Germinal center (tissue), 1 donor: ENCODE measurements at places on chromosomes 6 and 20.

- DNase-seq: no peak
Observed at GRCh38 chr6:134510920-134511319, 193.0 kb upstream of the SGK1 start.

GRCh38 chr6:165969184-165969583 lies 198.5 kb downstream of the TBXT start:
- DNase-seq: no peak

- no peak for DNase-seq
Observed at GRCh38 chr6:26422329-26422728, 18.0 kb upstream of the BTN3A3 start.

DNA sequence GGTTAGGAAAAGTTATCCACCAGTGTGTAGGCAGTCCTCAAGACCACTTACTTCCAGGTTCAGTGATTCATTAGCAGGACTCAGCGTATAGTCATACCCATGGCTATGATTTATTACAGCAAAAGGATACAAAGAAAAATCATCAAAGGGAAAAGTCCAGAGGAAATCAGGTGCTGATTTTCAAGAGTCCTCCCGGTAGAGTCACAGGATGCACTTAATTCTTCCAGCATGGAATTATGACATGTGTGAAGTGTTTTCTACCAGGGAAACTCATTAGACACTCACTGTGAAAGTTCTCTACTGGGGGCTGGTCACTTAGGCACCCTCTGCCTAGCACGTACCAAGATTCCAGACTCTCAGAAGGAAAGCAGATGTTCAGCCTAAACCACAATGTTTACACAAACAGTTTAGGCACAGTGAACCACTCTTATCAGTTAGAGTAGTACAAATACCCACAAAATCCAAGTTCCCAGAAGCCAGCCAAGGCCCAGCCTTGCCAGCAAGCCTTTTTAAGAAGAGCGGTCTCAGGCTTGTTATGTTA lies 10.2 kb downstream of the WFDC3 start:
- no peak for DNase-seq

DNA sequence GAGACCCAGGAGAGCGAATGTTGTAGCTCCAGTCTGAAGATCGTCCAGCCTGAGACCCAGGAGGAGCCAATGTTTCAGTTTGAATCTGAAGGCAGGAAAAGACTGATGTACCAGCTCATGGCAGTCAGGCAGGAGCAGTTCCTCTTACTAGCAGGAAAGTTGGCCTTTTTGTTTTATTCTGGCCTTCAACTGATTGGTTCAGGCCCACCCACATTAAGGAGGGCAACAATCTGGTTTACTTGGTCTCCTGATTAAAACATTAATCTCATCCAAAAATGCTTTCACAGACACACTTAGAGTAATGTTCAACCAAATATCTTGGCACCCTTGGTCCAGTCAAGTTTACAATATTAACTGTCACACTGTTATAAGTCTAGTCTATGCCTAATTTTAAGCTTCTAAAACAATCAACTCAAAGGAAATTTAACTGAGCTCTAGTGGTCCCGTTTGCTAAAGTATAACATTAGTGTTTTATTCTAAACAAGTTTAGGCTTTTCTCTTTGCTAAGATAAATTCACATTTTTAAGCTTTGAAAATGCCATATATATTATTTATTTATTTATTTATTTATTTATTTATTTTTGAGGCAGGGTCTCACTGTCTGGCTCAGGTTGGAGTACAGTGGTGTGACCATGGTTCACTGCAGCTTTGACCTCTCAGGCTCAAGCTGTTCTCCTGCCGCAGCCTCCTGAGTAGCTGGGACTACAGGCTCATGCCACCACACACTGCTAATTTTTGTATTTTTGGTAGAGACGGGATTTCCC lies 275.5 kb upstream of the SLC35B3 start:
- DNase-seq: no peak

- DNase-seq: no peak
Observed at GRCh38 chr6:11875325-11876109, 96.9 kb upstream of the ADTRP start.

- no peak for DNase-seq
Observed at GRCh38 chr6:44527181-44527580, 139.7 kb downstream of the CDC5L start.

GRCh38 chr20:50398821-50399554 lies 111.2 kb upstream of the PTPN1 start:
- DNase-seq: no peak

DNA sequence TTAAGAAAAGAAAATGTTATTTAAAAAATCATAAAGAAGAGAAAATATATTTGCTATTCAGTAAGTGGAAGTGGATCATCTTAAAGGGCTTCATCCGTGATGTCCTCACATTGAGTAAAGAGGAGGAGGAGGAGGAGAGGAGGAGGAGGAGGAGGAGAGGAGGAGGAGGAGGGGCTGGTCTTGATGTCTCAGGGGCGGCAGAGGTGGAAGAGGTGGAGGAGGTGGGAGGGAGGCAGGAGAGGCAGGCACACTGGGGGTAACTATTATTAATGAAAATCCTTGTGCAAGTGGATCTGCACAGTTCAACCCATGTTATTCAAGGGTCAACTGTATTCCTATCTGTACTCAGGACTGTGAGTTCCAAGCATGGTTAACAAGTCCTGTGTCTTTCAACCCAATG lies 47.0 kb upstream of the EDN1 start:
- no peak for DNase-seq

GRCh38 chr6:19731282-19731681 lies 105.9 kb upstream of the ID4 start:
- no peak for DNase-seq

GRCh38 chr6:105992315-105992961 lies 93.7 kb upstream of the PRDM1 start:
- peak; percentile 97 for DNase-seq

GRCh38 chr6:43878823-43879495 lies 108.9 kb downstream of the VEGFA start:
- no peak for DNase-seq

- DNase-seq: no peak
Observed at GRCh38 chr6:23091795-23092194, 522.4 kb downstream of the HDGFL1 start.

DNA sequence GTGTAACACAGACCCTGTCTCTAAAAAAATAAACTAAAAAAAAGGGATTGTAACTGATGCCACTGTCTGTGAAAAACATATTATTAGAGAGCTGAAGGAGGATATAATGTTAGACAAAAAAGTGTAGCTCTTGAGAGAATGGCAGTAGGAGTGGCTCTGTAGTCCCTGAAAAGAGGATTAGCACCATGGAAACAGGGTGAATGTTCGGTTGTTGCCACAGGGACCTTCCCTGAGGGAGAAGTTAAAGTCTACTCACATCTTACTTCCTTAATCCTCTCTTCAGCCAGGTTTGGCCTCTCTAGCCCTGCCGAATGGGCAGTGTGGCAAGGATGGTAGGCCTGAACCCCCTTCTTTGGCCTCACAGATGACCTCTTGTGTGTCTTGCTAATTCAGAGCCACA lies 12.1 kb downstream of the SCAND1 start:
- DNase-seq: no peak

- DNase-seq: no peak
Observed at GRCh38 chr20:44219170-44219730, 8.7 kb upstream of the OSER1 start.

DNA sequence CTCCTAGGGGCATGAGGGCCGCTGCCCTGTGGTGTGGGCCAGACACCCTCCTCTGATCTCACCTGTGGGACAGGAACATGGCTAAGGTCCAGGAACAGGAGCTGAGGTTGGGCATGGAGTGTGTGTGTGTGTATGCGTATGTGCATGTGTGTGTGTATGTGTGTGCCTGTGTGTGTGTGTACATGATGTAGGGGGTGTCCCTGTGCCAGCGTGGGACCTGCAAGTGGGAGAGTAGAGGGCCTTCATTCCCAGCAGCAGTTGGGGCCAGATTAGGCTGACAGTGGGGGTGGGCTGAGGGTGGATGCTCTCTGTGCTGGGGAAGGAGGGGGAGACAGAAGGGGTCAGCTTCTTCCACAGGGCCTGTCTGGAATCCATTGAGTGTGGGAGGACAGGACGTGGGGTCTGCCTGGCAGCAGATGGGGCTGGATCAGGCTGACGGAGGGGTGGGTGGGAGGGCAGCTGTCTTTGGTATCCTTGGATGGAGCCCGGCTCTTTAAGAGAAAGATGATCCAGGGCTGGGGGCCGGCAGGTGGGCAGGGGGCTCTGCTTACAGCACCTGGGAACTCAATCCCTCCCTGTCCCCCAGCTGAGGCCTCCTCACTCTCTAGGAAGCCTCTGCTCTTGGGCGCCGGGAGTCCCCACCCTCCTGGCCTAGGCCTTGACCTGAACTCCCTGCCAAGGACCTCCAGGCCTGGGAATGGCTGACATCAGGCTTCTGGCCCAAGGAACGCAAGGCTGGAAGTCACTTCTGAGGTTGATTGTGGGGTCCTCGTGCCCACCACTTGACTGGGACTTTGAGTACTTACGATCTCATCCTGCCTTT lies 44.0 kb downstream of the SPDEF start:
- no peak for DNase-seq

GRCh38 chr6:94443701-94444100 lies 1024.3 kb upstream of the EPHA7 start:
- DNase-seq: no peak

- no peak for DNase-seq
Observed at GRCh38 chr20:48983423-48984400, 62.2 kb downstream of the ARFGEF2 start.

GRCh38 chr20:44700306-44700705 lies 14.9 kb upstream of the CCN5 start:
- no peak for DNase-seq

GRCh38 chr6:21327326-21328112 lies 266.0 kb upstream of the SOX4 start:
- DNase-seq: no peak

DNA sequence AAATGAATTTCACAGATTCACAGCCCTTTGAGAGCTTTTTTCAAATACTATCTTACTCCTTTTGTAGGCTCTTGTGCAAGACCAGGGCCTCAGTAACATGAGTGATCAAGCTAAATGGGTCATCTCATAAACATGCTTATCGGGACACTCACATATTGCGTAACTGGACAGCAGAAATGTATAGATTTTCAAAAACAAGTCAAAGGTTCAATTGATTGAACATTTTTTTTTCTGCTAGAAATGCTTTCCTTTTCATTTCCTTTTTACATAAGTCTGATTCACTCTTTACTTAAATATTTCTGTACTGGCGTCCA lies 8.7 kb upstream of the SALL4 start:
- no peak for DNase-seq

DNA sequence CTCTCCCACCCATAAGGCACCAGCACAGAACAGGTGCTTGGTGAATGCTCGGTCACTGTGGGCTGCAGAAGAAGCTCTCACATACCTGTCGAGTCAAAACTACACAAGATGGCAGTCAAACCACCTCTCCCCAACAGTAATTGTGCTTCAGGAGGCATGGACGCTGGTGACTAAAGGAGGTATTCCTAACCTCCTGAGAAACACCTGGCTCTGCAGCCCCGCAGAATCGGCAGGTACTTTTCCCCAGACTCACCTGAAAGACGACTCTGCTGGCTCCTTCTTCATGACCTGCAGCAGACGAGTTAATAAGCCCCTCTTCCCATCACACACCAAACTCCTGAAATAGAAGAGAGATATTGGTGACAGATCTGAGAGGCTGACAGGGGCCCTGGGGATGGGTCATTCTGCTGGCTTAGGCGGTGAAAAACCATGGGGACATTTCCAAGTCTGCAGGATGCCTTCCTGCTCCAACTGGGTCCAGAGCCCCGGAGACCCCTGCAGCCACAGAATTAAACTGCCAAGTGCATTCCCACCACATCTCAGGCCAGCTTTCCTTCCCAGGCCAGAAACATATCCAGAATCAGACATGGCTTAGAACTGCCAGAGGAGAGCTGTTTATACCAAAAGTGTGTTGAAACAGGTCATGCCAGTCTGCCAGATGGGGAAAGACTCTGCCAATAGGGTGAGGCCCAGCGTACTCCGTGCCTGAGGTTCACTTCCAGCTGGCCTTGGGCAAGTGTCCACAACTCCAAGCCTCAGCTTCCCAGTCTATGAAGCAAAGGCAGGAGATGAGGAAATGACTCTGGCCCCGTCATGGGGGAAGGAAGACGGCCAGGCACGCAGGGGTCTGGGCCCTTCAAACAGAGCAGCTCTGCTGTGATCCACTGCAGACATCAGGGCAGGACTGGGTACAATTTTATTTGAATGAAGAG lies 53.0 kb downstream of the MYH7B start:
- DNase-seq: no peak

- DNase-seq: no peak
Observed at GRCh38 chr20:49885558-49886332, 29.6 kb downstream of the SPATA2 start.

- DNase-seq: no peak
Observed at GRCh38 chr6:99130897-99131873, 183.4 kb upstream of the FBXL4 start.

GRCh38 chr6:128225612-128226011 lies 294.8 kb downstream of the PTPRK start:
- DNase-seq: no peak

DNA sequence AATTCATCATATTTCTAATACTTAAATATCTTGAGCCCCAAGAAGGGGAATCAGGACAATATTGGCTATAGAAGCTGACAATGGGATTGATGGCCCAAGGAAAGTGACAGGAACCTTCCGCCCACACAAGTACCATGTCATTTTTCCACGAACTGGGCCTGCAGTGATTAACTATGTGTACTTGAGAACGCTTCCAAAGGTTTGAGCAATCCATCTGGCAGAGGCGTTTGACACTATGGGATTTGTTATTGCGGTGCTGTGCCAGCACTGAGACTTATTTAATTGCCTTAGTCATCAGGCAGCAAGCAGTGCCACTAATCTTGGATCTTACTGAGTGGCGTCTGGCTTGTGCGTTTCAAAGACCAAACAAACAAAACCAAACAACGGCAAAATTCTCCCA lies 135.6 kb upstream of the UST start:
- no peak for DNase-seq

- DNase-seq: no peak
Observed at GRCh38 chr6:5718231-5718947, 288.3 kb downstream of the NRN1 start.

DNA sequence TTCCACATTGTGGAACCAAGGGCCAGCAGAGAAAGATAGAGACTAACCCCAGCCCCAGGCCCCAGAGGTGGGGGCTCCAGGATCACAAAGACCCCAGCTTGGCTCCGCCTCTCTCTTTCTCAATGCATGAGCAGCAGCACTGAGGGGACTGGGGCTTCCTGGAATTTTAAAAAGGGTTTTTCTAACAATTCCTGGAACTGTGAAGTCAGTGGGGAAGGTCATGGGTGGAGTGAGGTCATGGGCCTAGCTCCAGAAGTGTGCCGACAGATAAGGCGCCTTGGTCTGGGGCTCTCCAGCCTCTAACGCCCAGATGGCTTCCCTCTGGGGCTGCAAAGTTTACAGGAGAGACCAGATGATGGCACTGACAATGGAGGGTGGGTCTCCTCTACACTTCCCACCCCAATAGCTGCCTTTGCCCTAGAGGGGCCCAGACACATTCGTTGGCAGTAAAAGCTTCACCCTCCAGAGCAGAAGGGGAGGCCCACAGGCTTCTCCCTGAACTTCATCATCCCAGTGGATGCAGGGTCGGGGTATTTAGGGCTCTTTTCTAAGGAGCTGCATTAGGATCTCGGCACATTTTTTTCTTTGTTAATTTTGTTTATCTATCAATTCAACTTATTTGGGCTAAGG lies 46.9 kb upstream of the CD93 start:
- DNase-seq: no peak
